GM19239 (cell line): ENCODE measurements at places on chromosomes 2 and 18.

DNA sequence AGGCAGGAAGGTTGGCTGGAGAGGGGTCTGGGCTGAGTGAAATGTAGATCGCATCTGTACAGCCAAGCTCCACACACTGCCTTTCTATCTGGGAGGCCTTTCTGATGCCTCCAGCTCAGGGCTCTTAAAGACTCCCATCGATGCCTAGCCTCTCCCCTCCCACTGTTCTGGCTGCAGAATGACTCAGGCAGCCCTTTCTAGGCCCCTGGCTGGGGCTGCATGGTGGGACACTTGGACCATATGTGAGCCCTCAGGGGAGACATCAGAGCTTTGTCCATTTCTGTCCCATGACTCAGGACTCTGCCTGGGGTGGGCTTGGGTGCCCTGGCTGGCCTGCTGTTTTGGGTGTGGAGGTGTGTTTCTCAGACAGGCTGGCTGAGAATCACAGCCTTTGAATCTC lies 101.3 kb downstream of the CELF4 start:
- DNase-seq, result no peak

- DNase-seq, result no peak
Measured at GRCh38 chr18:78974115-78974761, 5.4 kb upstream of the SALL3 start.

GRCh38 chr2:191435141-191435540 lies 189.9 kb downstream of the MYO1B start:
- DNase-seq, result no peak

DNA sequence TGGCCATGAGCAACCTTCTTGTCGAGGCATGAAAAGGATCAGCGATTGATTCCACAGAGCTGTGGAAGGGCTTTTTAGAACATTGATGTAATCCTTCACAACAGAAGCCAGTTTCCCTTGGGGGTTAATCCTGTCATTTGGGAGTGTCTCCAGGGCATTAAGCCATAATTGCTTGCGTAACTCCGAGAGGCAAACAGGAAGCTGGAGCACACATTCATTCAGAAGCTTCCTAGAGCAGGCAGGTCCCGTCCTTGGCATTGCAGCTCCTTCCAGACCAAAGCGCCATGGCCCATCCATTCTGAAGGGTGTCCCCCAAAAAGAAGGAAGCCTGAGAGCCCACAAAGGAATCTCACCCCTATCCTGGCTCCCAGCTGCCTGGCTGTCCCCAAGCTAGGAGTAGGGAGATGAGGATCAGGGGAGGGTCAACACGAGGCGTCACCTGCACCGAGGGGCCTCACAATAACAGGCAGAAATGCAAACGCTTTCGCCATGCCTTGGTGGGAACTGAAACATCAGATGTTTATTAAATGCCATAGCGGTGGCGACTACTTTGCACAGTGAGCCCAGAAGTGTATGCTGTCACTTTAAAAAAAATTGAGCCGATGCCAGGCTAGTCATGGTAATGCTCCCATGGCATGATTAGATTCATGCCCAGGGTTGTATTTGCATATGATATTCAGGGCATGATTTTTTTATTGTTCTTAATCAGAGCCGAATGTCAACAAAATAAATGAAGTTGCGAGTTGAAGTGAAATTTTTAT lies 339.4 kb downstream of the BCL11A start:
- no peak for DNase-seq

DNA sequence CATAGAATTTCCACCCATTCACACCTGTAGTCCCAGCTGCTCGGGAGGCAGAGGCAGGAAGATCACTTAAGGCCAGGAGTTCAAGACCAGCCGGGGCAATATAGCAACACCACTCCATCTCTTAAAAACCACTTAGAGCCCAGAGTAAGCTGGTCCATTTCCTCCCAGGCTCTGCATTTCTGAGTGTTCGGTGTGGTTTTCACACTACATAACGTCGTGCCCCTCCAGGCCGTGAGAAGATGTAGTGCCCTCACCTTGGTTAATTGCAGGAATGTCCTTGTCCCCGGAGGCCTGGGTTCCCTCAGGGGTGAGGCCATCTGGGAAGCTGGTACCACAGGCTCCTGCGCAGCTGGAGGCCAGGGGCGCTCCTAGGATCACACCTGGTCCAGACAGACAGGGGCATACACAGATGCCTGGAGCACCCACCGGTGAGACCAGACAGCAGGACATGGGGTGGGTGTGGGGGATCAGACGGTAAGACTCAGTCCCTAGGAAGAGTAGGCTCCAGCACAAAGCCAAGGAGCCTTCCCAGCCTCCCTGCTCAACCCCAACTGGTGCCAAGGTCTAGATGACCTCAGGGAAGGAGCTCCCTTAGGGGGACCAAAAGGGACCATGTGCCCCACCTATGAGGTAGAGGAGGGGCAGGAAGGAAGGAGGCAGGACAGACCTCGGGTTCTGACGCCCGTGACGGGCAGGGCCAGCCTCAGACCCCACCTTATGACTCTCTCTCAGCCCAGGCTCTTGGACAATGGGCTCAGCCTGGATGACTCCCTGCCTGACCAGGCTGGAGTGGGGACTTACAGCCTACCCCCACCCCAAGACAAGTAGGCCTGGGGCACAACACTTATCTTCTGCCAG lies 752 bp downstream of the ASTL start:
- no peak for DNase-seq

- DNase-seq, result no peak
Measured at GRCh38 chr18:26459340-26459739, 89.0 kb downstream of the KCTD1 start.

DNA sequence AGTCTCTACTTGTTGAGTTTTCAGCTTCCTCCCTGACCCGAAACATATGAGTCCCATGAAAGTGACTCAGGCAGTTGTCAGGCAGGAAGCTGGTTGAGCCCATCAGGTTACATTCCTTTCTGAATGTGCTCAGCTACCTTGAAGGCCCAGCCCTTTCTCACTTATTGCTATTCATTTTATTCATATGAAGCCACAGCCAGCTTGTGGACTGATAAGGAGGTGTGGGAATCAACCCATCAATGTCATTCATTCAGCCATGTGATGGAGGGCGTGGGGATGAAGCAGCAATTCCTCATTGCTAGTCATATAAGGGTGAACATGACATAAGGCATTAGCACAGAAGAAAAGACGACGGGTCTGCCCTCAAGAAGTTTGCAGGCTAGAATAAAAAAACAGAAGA lies 5.3 kb upstream of the VPS4B start:
- no peak for DNase-seq

- no peak for DNase-seq
Measured at GRCh38 chr2:177894546-177894945, 178.0 kb downstream of the PDE11A start.

DNA sequence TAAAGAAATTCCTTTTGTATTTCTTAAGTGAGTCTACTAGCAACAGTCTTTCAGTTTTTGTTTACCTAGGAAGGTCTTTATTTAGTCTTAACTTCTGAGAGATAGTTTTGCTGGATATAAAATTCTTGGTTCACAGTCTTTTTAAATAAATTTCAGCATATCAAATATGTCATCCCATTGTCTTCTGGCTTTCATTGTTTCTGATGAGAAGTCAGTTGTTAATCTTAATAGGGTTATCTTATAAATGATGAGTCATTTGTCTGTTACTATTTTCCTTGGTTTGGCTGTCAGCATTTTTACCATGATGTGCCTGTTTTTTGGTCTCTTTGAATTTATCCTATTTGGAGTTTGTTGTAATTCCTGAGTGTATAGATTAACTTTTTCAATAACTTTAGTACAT lies 129.3 kb downstream of the FAM210A start:
- DNase-seq, result no peak

- no peak for DNase-seq
Measured at GRCh38 chr2:15652252-15652651, 60.6 kb downstream of the DDX1 start.

GRCh38 chr2:236769981-236770671 lies 200.5 kb downstream of the ACKR3 start:
- no peak for DNase-seq

DNA sequence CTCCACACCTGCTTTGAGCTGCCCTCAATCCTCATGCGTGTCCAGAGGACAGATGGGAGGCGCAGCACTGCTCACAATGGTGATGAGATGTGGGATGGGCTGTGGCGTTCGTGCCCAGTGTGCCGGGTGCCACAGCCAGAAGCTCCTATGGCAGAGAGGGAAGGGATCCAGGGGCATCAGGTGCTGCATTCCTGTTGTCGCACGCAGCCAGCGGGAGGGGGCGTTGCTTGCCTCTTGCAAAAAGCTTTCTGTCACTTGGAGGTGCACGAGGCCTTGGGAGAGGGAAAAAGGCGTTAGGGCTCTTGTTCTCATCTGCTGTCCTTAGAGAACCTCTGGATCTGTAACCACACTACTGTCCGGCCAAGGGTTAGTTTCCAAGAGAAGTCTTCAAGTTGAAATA lies 29.2 kb upstream of the ALLC start:
- no peak for DNase-seq

- no peak for DNase-seq
Measured at GRCh38 chr18:45121146-45121545, 440.5 kb downstream of the SETBP1 start.

DNA sequence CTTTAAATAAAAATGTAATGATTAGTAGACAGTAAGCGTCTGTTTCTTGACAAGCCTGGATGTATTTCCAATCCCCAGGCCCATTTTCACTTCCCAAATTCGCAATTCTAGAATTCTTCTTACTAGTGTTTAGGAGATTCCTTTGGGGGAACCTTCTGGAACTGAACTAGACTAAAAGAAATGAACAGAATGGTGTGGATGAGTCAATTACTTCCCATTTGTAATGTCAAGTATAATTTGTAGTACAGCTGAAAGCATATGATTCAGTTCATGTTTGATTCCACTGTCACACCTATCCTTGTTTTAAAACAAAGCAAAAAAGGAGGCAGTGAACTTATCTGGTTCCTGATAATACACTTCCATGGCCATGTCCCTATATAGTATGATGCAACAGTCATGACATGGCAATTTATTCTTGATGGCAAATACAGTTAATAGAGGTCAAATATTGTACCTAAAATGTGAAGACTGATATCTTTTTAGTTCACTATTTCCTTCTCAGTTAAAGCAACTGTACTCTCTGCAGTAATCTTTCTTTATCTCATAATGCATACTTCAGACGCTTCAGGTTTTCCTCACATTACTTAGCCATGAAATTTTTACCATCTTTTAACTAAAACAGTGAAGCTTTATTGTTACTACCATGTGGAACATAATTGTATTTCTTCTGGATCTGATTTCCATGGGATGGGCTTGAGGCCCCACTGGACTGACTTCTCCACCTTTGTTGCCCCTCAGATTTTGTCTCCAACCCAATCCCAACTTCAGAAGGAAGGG lies 2.0 kb downstream of the IDH1 start:
- no peak for DNase-seq

DNA sequence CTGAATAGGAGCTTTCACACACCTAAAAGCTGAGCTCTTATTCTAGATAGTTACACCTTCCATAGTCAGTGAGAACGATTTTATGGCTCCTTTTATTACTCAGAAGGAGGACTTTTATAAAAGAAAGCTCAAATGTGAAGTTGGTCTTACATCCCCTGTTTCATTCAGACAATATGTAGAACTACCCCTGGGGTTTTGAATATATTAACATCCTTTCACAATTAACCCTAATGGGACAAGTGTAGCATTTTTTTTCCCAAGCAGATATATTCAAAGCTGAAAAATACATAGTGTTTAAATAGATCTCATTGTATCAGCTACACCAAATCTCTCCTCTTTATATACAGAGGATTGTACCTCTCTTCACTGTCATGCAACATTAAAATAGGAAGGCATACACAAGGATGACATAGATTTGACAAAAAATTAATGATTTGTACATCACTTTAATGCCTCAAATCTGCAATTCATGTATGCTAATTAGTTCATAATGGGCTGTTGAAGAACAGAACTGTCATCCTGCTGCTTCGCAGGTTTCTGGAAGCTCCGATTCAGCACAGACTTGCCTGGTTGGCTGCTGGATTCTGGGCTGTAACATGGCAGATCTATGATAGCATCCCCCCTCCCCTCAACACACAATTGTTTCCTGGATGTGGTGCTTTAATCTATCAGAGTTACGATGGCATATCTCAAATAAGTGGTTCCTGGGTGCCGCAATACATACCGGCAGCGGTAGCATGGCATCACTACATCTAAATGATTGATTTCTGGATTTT lies 129.7 kb upstream of the PARD3B start:
- DNase-seq, result no peak

- no peak for DNase-seq
Measured at GRCh38 chr2:178258916-178259315, 64.6 kb downstream of the OSBPL6 start.

DNA sequence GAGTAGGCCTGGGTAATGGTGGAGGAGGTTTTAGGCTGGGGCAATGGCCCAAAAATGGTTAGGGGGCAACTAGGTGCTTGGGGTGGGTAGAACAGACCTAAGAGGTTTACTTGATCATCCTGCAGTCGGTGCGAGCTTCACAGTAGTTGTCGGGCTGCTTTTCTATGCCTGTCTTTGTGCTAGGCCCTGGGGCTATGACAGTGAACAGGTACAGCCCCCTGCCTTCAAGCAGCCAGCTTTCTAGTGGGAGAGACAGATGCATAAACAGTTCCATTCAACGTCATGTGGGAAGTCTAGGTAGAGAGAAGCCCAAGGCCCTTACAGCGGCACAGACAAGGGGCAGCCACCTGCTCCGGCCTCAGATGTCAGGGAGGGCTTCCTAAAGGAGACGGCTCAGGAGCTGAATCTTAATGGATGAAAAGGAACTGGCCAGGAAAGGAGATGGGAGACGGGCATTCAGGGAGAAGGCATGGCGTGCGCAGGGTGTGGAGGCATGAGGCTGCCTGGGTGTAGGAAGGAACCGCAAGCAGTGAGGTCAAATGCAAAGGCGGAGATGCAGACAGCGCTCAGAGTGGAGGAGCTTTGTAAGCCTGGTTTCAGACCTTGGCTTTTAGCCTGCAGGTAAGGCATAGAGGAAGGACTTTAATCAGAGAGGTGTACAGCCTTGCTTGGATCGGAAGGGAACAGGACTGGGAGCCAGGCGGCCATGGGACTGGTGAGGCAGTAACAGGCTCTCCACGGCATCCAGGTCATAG lies 6.0 kb downstream of the CTIF start:
- no peak for DNase-seq

- no peak for DNase-seq
Measured at GRCh38 chr2:164773635-164774034, 68.0 kb downstream of the COBLL1 start.

- no peak for DNase-seq
Measured at GRCh38 chr2:160576054-160576499, 82.5 kb upstream of the RBMS1 start.

- DNase-seq, result no peak
Measured at GRCh38 chr2:17803497-17803896, 12.8 kb upstream of the MSGN1 start.

DNA sequence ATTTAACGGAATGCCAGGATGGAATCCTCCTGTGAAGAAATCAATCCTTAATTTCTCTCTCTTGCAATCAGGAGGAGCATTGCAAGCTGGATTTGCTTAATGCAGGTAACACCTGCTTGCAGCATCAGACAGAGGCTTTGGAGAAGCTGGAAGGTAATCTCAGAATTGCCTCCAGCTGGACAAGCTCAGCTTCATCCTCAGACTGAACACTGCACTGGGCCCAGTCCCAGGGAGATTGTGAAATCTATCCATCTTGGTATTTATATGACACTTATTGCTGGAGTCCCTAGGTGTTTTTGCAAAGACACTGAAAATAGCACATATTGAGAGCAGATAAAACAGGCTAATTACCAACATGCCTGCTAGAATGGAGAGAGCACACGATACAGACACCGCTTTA lies 179.4 kb upstream of the SESTD1 start:
- DNase-seq, result no peak

- DNase-seq, result no peak
Measured at GRCh38 chr2:72815655-72816278, 10.1 kb downstream of the EXOC6B start.

- no peak for DNase-seq
Measured at GRCh38 chr18:8754995-8755960, 49.9 kb downstream of the MTCL1 start.

- DNase-seq, result no peak
Measured at GRCh38 chr2:156229724-156230362, 102.7 kb downstream of the NR4A2 start.
